HS-27A (cell line): ENCODE measurements at places on chromosomes 5 and 9.

DNA sequence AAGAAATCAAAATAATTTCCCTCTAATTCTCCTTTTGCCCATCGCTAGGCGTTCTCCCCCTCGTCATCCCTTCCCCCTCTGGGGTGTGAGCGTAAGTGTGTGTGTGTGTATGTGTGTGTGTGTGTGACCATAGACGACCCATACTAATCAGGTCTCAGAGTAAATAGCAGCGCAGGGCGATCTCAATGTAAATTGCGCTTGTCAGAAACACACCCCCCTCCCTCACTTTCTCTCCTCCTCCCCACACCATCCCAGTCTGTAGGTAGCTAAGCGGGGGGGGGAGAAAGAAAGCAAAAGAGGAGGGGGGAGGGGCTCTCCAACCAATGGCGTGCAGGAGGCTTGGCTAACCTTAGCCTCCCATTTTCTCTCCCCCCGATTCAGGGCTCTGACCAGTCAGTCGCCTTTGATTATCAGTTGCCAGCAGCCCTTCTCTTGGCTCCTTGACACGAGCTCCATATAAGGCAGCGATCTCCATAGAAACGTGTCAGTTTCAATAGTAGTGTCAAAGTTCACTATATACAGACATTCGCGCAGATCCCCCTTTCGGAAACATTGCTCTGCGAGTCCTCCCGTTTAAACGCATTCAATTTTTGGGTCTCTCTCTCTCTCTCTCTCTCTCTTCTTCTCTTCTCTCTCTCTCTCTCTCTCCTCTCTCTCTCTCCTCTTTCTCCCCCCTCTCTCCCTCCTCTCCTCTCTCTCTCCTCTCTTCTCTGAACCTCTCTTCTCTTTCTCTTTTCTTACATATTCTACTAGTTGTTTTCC is at the start of gene NR2F1:
Gene NR2F1, plus strand, starts transcription at position 546 of the 762 bp plus-strand sequence. CDS start 1,802 bp downstream, outside the sequence.
- DNase-seq, result peak; percentile 77

- DNase-seq, result no peak
These were observed 70.0 kb downstream of the C6 start for GRCh38 chr5:41143131-41143901.

- DNase-seq, result no peak
These were observed 14.9 kb upstream of the TMEM267 start for GRCh38 chr5:43498581-43498980.

GRCh38 chr9:25658571-25658970 is 19.7 kb downstream of the TUSC1 start:
- DNase-seq, result no peak

DNA sequence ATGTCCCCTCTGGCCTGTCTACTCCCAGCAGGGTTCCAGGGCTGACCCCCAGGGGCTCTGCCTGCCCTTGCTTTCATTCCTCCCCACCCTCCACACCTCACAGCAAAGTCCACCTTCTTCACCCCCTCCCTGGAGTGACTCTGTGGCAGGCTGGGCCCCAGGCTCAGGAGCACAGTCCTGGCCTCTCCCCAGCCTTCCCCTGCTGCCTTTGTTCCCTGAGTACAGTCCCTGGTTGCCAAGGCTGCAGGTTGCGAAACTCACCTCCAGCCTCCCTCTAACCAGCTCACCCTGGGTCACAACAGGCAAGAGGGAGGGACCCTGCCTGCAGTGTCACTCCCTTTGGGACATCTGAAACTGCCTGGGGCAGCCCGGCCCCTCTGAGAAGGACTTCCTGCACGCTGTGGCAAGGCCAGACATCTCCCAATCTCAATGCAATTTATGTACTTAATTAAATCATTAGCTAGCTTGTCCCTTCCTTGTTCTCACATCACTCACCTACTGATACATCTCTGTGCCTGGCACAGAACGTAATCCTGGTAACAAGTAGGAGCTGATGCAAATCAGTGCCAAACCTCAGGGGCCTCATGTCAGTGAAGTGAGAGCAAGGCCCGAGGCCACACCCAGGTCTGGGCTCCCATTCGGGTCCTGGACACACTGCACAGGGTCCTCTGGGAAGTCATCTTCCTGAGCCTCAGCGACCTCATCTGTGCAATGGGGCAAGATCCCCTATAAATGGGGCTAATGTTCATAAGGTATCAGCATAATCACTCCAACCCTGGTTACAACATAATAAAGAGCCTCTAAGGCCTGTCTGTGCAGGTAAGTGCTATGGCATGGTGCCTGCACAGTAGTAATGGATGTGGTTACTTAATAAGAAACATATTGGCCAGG is 27.3 kb upstream of the TRIM14 start:
- DNase-seq, result no peak

GRCh38 chr9:120833325-120833724 is 9.4 kb downstream of the PSMD5 start:
- no peak for DNase-seq
